ENCODE measurements at places on chromosomes 2 and 18.

GRCh38 chr2:118856330-118856977 lies 9.0 kb upstream of the EN1 start:
- no peak for DNase-seq

DNA sequence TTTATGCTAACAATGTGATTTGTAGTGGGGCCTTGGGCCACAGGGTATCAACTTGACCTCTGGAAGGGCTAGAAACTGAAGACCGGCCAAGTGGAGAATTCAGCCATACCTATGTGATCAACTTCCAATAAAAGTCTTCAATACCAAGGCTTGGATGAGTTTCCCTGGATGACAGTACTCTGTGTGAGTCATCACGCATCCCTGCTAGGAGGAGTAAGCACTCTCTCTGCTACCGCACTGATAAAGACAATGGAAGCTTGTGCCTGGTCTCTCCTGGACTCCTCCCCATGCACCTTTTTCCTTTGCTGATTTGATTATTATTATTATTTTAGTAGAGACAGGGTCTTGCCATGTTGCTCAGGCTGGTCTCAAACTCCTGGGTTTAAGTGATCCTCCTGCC lies 58.1 kb downstream of the SKA1 start:
- no peak for DNase-seq

DNA sequence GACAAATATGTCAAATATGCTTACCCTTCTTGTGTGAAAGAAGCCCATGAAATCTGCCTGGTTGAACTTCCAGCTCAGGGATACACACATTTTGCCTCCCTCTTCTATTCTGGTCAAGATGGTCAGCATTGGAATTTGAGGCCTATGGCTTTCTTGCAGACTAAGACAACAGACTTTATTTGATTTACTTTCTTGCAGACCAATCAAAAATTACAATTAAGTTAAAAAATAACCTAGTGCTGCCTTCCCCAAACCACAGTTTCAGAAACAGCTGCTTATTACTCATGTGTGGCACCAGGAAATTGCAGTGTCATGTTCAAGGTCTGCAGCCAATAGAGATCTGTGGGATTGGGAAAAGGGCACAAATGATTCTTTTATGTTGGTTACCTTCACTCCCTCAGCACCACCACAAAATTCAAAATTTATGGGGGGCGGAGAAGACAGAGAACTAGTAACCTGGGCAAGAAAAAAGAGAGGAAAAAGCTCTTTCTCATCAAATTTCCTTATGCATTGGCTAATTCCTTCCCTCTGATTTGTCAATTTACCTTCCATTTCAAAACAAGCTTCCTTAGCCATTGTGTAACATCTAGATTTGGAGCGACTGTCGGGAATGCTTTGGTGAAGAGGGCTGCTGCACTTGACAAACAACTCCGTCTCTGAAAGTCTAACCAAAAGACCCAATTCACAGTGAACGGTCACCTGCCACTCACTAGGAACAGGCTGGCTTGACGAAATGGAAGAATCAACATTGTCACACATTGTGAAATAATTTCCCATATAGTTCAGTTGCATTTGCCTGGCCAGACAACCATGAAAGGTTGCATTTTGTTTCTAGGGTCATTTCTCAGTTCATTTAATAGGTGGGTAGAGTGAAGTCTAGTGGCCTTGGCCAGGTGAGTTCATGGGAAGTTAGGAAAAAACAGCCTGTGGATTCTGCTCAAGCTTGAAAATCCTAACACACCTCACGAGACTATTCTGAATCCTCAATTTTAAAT lies 100.4 kb upstream of the FZD5 start:
- DNase-seq = peak; percentile 47

DNA sequence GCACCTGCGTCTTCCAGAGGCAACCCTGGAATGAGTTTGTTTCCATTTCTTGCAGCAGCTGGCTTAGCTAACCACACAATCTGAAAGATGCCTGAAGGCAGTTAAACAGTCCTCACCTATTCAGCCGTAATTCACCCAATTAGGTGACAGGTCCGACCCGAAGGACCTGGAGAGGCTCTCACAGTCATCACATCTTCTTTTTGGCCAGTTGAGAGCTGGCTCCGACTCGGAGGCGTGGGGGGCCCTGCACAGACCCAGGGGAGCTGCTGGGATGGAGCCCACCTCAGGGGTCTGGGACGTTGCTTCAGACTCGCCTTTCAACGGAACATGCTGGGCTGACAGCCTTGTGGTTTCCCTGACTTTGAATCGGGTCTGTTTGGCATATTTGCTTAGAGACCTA lies 187.3 kb downstream of the RTP5 start:
- no peak for DNase-seq

GRCh38 chr2:234286118-234286598 lies 210.7 kb downstream of the ARL4C start:
- no peak for DNase-seq

DNA sequence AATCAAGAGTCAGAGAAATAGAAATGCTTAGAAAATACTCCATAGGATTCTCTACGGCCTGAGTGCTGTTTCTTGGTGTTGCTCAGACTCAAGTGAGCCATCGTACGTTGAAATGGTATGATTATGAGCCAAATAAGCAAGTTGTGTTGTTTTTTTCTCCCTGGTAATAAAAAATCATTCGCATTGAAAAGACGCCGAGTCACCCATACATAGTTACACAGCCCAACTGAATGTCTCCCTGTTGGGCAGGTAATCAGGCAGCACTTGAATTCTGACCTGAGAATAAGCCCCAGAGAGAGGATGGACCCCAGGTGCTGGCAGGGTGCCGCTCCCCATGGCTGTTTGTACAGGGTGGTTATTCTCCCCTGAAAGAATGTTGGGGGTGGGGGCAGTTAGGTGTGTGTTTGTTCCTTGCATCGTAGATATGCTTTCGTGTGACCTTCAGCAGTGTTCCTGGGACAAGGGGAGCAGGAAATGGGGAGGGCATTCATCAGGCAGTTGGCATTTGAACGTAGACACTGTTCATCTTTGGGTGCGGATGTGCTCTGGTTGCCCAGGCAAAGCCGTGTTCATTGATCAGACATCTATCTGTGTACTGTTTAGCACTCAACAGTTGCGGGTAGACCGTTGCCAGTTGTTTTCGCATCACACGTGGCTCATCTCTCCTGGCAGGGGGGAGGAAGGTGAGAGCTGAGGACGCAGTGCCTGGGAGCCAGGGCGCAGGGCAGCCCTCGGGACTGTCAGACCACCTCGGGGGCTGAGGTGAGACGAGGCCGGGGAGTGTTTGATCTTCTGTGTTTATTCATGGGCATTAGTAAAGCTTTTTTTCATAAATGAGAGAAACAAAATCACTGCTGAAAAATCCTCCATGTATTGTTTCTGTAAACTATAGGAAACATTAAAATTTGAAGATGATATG lies 27.3 kb downstream of the MTCL1 start:
- DNase-seq = no peak

DNA sequence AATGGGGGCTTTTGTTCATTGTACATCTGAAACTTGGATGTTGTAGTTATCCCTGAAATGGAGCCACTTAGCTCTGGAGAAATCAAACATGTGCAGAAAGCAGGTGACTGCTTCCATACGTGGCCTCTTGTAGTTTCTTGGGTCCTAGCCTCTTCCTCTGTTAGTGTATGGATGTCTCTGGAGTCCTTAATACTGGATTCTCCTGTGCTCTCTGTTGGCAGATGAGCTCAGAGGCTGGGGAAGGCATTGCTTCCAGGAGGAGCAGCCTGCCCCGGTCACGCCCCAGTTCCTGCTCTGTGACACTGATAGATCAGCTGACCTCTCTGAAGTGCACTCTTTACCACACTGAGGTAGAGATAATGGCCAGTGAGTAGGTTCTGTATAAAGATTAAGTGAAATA lies 176.2 kb downstream of the LDLRAD4 start:
- DNase-seq = no peak

DNA sequence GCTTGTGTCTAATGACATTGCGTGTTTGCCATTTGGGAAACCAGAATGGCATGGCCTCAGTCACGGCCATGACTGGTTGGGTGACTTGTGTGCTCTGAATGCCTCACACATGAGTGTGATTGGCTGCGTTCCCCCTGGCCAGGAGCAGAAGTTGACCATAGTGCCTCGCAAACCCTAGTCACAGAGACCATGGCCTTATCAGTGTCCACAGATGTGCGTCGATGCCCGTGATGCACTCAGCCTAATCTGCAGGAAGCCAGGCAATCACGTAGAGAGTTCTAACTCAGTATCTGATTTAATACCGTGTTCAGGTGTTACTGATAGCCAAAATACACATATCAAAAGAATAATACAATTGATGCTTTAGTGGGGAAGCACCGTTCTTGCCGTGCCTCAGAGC lies 64.0 kb downstream of the BOLA3 start:
- DNase-seq = no peak

- DNase-seq = peak; percentile 87
Measured at GRCh38 chr2:201127570-201127969, 11.6 kb downstream of the CFLAR start.

- DNase-seq = peak; percentile 80
Measured at GRCh38 chr2:64593035-64593655, 60.6 kb downstream of the SERTAD2 start.

- no peak for DNase-seq
Measured at GRCh38 chr18:42446195-42446594, 491.2 kb downstream of the PIK3C3 start.
